Renal cortex interstitium (tissue), 15 donors: ENCODE measurements at places on chromosomes 7 and 10. TPM values are rescaled to one million over a fixed set of nuclear protein-coding genes. Genes with fewer than 3 reads are reported as not detected.

The NKX1-2 gene
- not detected for polyA plus RNA-seq

DNA sequence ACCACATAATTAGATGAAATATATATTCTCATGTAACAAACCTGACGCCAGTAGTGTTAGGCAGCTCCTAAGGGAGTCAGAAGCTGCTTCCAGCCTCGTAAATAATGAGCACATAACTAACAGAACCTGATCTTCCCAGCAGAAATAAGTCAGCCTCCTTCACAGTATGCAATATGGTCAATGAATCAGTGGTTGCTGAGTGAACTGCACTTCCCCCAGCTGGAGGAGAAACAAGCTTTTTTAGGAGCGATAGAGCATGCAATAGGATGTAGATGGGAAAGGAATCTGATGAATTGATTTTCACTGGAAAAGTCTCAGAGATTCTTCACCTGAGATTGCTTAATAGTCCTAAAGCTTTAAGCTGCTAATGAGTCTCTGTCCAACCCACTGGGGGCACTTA, 337.2 kb upstream of the LRGUK start:
- DNase-seq: no peak

- no peak for DNase-seq
Observed at GRCh38 chr10:123559823-123560092, 106.4 kb upstream of the GPR26 start.

DNA sequence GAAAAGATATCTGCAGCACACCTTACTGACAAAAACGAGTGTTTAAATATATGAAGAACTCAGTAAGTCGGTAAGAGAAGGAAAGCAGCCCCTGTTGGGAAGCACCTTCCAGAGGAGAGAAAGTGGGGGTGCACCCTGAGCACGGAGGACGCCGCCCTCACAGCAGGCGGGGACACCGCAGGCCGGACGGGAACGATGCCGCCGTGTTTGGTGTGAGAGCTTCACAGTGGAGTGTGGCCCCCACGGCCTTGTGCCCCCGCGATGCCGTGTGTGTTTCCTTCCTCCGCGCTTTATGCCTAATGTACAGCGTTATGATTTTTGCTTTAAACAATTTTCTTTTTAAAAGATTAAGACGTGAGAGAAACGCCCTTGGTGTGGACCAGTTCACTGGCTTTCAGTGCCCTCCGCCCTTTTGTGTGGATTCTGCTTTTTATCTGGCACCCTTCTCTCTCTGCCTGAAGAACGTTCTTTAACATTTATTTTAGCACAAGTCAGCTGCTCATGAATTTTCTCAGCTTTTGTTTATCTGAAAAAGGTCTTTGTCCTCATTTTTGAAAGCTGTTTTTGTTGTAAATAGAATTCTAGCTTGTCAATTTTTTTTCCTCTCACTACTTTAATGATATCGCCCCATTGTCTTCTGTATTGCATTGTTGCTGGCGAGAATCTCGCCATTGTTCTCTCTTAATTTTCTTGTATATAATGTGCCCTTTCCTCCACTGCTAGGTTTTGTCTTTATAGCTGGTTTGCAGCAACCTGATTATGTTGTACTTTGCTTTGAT, 110.7 kb downstream of the INPP5A start:
- no peak for DNase-seq

GRCh38 chr10:130519791-130520190, 383.6 kb downstream of the GLRX3 start:
- no peak for DNase-seq

GRCh38 chr10:77979221-77979620, 50.1 kb downstream of the POLR3A start:
- DNase-seq: no peak

- DNase-seq: no peak
Observed at GRCh38 chr7:92076509-92076908, 57.8 kb downstream of the CYP51A1 start.

- DNase-seq: no peak
Observed at GRCh38 chr7:142030294-142030693, 34.6 kb downstream of the MGAM start.
